ENCODE measurements at places on chromosomes 7 and 10.

DNA sequence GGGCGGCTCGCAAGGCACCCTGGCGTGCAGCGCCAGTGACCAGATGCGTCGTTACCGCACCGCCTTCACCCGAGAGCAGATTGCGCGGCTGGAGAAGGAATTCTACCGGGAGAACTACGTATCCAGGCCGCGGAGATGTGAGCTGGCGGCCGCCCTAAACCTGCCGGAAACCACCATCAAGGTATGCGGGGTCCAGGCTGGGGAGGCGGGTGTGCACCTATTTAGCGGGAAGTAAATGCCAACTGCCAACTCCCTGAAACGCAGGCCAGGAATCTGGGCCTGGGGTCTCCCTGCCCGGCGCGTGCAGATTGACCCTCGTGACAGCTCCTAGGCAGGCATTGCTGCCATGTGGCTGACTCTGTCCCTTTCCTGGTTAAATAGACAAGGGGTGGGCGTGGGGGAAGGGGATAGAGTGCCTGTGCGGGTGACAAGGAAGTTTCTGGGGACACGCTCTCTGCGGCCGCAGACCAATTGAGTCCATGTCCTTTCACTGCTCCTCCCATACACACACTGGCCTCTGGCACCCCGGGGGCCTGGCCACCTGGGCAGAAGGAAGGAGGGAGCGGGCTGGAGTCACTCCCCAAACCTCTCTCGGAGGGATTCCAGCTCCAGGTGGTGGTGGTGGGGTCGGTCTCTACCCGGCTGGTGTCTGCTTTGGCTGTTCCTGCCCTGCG, 2.7 kb downstream of the EVX1 start:
- peaks cover 100% of the 10 kb centered on the region for H3K27me3 ChIP-seq
- H3K27ac ChIP-seq = no peak overlapping the region
- H3K36me3 ChIP-seq = no peaks in the 10 kb centered on the region
- no peak overlapping the region for H3K4me3 ChIP-seq
- peaks cover 21% of the 10 kb centered on the region for H3K4me1 ChIP-seq
- DNase-seq = no peak

- no peak for DNase-seq
- H3K4me3 ChIP-seq = no peak overlapping the region
- no peaks in the 10 kb centered on the region for H3K4me1 ChIP-seq
- no peak overlapping the region for H3K27ac ChIP-seq
- H3K27me3 ChIP-seq = no peaks in the 10 kb centered on the region
- H3K36me3 ChIP-seq = no peaks in the 10 kb centered on the region
Observed at GRCh38 chr7:102721-103120, 89.7 kb upstream of the FAM20C start.

GRCh38 chr10:127048630-127049029, 143.4 kb downstream of the DOCK1 start:
- no peak overlapping the region for H3K27ac ChIP-seq
- no peak for DNase-seq
- H3K27me3 ChIP-seq = no peaks in the 10 kb centered on the region
- H3K4me1 ChIP-seq = no peaks in the 10 kb centered on the region
- peaks cover 11% of the 10 kb centered on the region for H3K36me3 ChIP-seq
- H3K4me3 ChIP-seq = no peak overlapping the region

- no peaks in the 10 kb centered on the region for H3K36me3 ChIP-seq
- no peak overlapping the region for H3K27ac ChIP-seq
- no peak overlapping the region for H3K4me3 ChIP-seq
- peaks cover 91% of the 10 kb centered on the region for H3K27me3 ChIP-seq
- peaks cover 27% of the 10 kb centered on the region for H3K4me1 ChIP-seq
Observed at GRCh38 chr7:27154369-27154768, 2.0 kb upstream of the HOXA3 start.

DNA sequence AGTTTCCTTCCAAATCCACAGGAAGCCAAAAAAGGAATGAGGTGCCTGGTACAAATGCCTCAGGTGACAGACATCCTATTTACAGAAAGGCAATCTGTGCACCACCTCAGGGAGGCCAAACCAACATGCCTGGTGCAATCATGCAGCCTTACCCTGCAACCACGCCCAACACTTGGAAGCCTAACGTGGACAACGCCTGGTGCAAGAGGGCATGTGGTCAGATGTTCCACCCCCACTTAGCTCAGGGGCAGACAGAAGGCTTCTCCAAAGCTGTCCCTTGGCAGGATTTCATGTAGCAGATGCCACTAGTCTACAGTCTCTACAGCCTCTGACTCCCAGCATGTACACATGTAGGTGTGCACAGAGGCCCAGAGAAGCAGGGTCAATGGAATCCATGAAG, 89.5 kb downstream of the KCNMA1 start:
- peak; percentile 74 for DNase-seq
- H3K4me1 ChIP-seq = no peaks in the 10 kb centered on the region
- no peak overlapping the region for H3K4me3 ChIP-seq
- H3K27me3 ChIP-seq = no peaks in the 10 kb centered on the region
- H3K36me3 ChIP-seq = no peaks in the 10 kb centered on the region

All from upper lobe of right lung (tissue), 1 donor.